Stimulated activated CD8-positive, alpha-beta memory T cell treated with anti-CD3 and anti-CD28 coated beads, Interleukin-15, amount 100 ng/mL, for 48 hours (primary cell): ENCODE measurements at places on chromosomes 12 and 14.
A peak's percentile ranks its signal among the peaks of the same experiment; 100 is the strongest.

GRCh38 chr12:56792678-56793077, 29.6 kb downstream of the HSD17B6 start:
- no peak for DNase-seq

- DNase-seq, result no peak
Measured at GRCh38 chr14:68541178-68541896, 251.5 kb downstream of the ZFP36L1 start.

- no peak for DNase-seq
Measured at GRCh38 chr14:106500571-106500970, 974.2 kb downstream of the TMEM121 start.

GRCh38 chr14:72476657-72477499, 417.0 kb downstream of the DPF3 start:
- peak; percentile 54 for DNase-seq

DNA sequence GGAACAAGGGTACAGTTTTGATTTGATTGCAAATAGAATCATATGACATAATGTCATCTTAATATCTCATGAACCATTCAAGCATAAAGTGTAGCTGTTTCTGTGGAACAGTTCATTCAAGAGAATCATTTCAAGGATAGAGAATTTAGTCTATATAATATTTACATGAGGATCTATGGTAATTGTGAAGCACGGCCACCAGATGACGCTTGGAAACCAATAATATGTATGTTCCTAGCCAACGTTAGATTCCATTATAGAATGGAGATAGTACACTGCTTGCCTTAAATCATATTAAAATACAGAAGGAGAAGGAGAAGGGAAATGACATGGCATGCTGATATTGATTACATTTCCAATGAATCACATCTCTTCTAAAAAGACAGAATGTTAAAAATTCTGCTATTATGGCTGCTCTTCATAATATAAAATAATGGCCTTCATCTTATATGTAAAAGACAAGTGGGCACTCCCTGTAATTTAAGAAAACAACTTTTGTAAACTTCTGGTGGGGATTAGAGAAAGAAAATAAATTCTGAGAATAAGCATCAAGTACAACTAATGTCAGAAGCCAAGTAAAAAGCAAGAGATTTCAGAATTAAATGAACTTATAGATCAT, 351.0 kb downstream of the NAV3 start:
- no peak for DNase-seq

- no peak for DNase-seq
Measured at GRCh38 chr14:69673104-69673503, 61.7 kb downstream of the SUSD6 start.

DNA sequence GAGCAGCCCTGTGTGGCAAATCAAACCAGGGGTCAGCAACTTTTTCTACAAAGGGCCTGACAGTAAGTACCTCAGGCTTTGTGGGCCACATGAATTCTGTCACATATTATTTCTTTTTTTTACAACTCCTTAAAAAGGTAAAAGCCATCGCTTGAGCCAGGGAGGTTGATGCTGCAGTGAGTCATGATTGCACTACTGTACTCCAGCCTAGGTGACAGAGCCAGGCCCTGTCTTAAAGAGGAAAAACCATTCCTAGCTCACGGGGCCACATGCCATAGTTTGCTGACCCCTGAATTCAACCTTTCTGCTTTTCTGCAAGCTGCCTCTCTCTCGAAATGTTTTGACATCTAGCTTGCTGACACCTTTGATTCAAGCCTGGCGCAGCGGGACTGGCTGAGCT, 55.1 kb upstream of the CORO1C start:
- DNase-seq, result no peak

GRCh38 chr12:28459481-28459880, 269.2 kb downstream of the CCDC91 start:
- DNase-seq, result no peak

- no peak for DNase-seq
Measured at GRCh38 chr12:89706986-89707702, 1.5 kb downstream of the ATP2B1 start.

DNA sequence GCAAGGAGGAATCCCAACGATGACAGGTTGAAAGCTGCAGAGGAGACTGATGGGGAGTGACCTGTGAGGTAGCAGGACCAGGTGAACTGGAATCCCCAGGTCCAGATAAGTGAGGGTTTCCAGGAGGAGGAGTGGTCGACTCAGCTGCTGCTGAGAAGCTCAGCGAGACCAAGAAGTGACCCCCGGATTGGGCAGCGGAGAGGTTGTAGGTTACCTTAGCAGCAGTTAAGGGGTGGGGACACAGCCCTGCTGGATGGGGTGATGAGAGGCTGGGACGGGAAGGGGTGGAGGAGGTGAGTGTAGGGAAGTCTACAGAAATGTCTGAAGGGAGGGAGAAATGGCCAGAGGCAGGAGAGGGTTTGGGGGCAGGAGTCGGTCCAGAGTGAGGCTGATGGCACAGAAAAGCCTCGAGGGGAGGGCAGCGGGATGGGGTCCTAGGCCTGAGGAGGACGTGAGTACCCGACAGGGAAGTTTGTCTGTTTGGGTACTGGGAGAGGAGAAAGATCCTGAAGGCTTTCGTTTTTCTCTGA, 2.6 kb upstream of the RCOR1 start:
- DNase-seq, result no peak

DNA sequence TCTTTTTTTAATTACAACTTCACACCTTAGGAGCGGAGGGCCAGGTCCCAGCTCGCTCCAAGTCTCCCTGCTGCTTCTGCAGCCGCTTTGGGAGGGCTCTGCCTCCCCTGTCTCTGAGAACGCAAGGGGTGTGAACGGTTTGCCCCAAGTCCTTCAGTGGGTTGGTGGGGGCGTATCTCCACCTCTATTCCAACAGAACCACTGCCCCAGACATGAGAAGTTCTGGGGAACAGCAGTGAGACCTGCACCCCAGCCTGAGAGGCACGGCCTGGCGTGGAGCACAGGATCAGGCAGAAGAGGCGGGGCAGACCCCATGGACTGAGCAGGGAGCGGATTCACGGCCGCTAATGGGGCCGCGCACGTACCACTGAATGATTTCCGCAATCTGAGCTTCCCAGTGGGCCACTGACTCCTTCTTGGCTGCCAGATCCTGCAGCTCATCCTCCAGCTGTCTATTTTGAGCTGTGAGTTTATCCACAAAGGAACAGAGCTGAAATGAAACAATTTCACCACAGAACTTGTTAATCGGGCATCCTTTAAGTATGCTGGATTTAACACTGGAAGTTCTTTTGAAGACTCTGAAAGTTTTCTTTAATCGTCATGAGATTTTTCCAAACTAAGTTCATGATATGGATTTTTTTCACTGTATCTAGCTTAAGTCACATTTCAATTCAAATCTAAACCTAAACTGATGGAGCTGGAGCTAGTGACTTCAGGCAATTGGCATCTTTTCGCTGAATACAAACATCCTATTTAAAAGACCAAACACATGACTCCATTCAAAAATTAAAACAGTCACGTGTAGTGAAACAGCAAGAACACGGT, 44.4 kb downstream of the AMN start:
- no peak for DNase-seq

- no peak for DNase-seq
Measured at GRCh38 chr12:10405294-10405693, 4.3 kb downstream of the KLRC4 start.

DNA sequence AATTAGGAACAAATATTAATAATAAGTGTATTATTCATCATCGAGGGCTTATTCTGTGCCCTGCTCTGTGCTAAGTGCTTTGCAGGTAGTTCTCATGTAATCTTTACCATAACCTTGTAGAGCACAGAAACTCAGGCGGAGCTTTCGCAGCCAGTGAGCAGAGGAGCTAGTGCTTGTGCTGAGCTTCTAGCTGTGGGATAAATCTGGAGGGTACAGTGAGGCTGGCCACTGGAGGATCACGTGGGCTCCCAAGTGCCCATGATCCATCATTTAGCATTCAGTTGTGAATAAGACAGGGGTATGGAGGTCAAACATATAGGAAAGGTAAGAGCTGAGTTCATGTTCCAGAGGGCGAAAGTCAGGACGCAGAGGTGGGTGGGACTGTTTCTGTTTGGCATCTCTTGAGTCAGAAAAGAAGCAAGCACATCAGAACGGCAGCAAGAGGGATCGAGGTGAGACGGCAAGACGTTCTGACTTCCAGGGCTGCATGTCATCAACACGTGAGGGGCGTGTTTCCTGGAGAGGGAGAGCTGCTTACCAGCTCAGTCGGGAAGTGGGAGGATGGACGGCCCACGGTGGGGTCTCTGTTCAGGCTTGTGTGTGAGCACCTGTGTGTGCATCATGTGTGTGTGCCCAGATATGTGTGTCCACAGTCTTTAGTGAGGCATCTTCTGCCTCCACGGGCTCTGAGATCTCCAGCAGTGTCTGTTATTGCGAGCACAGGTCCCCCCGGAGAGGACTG, 16.8 kb upstream of the KRT80 start:
- DNase-seq, result no peak

DNA sequence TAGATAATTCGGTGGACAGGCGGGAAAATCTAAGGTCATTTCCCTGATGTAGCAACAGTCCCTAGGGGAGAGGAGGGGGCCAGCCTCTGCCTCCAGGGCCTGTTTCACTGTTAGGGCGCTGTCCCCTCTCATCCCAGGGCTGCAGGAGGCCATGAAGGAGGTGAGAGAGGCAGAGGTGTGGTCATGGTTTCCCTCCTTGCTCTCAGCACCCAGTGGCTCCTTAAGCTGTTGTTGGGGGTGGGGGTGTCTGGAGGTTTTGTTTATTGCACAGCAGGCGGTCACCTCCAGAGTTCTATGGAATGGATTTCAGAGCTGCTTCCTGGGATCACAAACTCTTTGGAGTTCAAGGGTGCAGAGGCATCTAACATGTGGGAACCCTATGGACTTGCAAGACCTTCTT, 212.5 kb upstream of the RTL1 start:
- no peak for DNase-seq

GRCh38 chr12:75809746-75810145, 221.8 kb downstream of the PHLDA1 start:
- DNase-seq, result no peak

- no peak for DNase-seq
Measured at GRCh38 chr12:65634626-65635331, 189.5 kb upstream of the HMGA2 start.

GRCh38 chr12:64538121-64538520, 72.2 kb upstream of the RASSF3 start:
- no peak for DNase-seq

DNA sequence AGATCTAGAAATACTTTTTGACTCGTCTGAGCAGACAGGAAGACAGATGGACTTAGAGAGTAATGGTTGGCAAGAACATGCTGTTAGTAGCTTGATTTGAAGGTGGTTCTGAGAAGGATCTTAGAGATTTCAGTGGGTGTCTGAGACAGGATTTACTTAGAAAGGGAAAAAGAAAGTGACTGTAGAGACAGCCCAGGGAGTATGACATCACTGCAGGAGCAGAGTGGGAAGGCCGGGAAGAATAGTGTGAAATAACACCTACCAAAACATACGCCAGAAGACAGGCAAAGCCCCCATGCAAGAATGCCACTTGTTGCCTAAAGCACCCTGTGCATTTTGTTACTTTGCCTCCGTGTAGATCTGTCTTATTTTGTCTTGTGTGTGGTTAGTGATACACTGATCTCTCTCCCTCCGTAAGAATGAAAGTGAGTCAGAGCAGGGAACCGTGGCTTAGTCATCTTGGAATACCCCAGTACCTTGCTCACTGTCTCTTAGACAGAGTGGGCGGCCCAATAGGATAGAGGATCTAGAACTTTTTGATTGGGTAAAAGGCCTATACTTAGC, 161.3 kb upstream of the IFNG-AS1 start:
- DNase-seq, result peak; percentile 53

- DNase-seq, result no peak
Measured at GRCh38 chr12:82225871-82226270, 132.3 kb downstream of the CCDC59 start.

DNA sequence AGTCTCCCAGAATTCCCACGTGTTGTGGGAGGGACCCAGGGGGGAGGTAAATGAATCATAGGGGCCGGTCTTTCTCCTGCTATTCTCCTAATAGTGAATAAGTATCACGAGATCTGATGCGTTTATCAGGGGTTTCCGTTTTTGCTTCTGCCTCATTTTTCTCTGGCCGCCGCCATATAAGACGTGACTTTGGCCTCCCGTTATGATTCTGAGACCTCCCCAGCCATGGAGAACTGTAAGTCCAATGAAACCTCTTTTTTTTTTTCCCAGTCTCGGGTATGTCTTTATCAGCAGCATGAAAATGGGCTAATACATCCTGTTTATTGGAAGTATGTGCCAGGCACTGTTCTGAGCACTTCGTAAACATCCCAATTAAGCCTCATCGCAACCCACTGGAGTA, 788 bp downstream of the KRT72 start:
- DNase-seq, result no peak

DNA sequence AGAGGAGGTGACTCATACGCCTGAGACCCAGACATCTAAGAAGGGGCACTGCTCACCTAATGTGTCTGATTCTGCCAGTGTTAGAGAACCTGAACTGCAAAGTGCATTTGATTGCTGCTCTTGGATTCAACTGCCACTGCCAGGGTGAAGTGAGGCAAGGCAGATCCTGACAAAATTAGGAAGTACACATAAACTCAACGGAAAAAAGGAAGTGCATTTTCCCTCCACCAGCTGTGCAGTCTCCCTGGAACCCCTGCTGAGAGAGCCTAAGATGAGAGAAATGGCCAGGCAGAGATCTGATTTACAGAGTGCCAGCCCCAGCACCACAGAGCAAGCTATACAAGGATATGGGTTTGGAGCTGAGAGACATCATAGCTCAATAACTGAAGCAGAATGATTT, 215.3 kb downstream of the SEC23A start:
- no peak for DNase-seq

DNA sequence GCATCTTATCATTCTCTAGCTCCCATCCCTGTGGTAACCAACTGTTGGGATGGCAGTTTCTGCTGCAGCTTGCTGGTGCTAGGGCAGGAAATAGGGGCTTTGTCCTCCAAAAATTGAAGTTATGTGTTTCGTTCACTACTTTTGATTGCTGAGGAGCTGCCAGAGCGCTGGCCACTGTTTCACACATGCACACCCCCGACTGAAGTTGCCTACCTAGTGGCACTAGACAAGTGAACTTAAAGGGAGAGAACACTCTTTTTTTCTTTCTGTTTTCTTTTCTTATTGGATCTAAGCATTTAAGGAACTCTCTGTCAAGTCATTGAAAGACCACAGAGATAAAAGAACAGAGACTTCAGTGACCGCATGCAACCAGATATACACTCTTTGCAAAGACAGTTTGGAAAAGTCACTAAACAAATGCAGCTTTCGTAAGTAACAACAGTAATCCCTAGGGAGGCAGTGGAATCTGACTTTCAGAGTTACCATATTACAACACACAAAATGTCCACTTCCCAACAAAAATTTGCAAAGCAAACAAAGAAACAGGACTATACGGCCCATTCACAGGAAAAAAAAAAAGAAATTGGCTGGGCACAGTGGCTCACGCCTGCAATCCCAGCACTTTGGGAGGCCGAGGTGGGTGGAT, 12.0 kb downstream of the TFCP2 start:
- DNase-seq, result no peak

GRCh38 chr12:66191547-66192126, 2.6 kb downstream of the IRAK3 start:
- DNase-seq, result no peak

DNA sequence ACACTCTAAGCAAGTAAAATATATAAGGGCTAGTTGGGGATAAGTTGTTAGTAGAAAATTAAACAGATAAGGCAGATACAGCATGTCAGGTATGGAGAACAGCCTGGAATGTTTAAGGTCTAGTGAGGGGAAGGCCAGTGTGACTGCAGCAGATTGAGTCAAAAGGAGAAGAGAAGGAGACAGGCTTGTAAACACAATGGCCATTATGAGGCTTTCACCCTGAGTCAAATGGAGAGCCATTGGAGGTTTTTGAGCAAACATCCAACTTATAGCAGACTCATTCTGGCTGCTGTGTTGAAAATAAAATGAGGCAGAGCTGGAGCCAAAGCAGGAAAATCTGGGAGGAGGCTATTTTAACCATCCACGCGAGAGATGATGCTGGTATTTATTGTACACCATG, 142.0 kb downstream of the DUSP6 start:
- no peak for DNase-seq

- no peak for DNase-seq
Measured at GRCh38 chr14:22096514-22096895, 422.9 kb upstream of the OR4E1 start.
